ENCODE measurements at places on chromosomes 4 and X.

GRCh38 chrX:23851544-23851943 lies 56.2 kb downstream of the APOO start:
- no peak for DNase-seq

DNA sequence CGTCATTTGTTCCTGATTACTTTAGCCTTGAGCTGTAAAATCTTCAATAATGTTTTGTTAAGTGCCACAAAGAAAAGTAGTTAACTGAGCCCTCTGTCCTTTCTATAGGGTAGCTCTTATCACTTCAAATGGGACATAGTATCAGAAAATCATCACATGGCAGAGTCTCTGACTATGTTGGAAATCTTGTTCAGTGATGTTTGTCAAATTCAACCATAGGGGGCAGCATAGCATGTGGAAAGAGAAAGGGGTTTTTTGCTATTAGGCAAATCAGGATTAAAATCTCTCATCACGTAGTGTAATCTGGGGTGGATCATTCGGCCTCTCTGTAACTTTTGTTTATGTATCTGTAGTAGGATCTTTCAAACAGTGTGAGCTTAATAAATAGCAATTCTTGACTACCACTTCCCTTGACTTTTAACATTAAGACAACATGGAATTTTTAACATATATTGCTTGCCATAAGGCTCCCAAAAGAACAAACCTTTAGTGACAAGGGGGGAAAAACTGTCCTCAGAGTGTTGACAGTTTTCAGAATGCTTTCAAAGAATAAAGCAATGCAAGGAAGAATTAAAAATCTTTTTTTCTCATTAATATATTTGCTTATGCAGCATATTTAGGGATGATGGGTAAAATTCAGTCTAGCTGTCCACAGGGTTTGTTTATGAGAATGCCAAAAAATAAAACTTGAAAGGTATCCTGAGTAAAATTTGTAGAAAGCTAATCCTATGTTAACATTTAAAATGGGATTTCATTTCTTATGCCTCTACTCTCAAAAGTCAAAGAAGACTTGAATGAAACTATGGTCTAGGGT lies 127.2 kb downstream of the FBXW7 start:
- no peak for DNase-seq

DNA sequence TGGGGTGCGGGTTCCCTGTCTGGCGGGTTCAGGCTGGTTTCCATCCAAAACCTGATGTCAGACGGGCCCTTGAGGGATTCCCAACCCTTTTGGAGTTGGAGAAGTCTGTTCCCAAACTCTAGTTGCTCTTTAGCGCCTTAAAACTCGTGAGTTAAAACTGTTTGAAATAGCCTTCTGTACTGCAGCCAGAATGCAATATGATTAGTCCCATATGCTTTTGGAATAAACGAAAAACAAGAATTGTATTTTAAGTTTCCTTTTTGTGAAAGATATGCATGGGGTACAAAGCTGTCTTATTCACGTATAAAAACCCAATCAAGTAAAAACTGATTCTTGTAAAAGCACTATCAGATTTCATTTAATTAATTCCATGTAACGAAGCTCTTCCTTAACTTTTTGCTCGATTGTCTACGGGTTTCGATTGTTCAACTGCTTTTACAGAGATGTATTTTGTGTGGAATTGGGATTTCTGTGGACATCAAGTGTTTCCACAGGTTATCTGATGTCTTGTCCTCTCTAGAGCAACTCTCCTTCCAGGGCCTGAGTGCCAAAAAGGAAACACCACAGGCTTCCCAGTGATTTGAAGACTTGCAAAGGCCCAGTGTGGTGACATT lies 49.5 kb downstream of the CLDN34 start:
- DNase-seq = no peak

- DNase-seq = no peak
Measured at GRCh38 chr4:76965866-76966579, 16.5 kb downstream of the SEPTIN11 start.

GRCh38 chr4:27000820-27001219 lies 140.2 kb downstream of the STIM2 start:
- no peak for DNase-seq

DNA sequence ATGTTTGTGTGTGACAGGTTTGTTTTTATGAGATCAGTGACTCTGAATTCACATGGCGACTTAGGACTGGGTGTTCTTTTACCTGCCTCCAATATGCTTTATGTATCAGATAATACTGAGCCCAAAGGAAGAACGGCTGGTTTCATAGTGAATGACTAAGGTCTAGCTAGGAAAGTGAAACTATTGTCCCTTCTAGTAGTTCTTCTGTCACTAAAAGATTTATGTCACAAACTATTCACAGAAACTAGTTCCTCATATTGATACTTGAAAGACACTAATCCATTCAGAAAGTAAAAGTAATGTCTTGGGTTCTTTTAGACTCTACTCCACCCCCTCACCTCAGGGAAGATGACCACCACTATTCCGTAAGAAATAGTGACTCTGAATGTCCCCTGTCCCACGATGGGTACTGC lies 81.7 kb downstream of the EGF start:
- no peak for DNase-seq

- DNase-seq = no peak
Measured at GRCh38 chrX:12374286-12374685, 236.0 kb downstream of the FRMPD4 start.

DNA sequence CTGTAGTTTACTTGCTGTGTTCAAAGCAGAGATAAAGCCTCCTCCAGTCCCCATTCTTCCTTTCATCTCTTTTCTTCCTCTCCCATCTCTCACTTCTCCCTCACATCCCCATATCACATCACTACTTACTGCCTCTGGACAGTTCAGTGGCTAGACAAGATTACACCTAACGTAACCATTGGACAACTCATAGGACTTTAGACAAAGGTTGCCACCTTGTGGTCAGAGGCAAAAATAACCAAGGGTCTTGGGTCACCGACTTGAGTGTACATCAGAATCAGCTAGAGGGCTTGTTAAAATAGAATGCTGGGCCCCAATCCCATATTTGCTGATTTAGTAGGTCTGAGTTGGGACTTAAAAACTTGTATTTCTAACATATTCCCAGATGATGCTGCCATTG lies 109.3 kb upstream of the DGKK start:
- peak; percentile 7 for DNase-seq
